ENCODE measurements at places on chromosomes 5 and 9. TPM values are rescaled to one million over a fixed set of nuclear protein-coding genes. Genes with fewer than 3 reads are reported as not detected.

FOXD4L5 gene
- total RNA-seq: under 0.01 TPM

RNF183 gene
- total RNA-seq: not detected

SEMA5A gene
- total RNA-seq: 40.0 TPM

APBB3 gene
- total RNA-seq: 10.3 TPM

GDA gene
- not detected for total RNA-seq

SHOC1 gene
- total RNA-seq: not detected

C9orf50 gene
- total RNA-seq: not detected

LCNL1 gene
- total RNA-seq: not detected

PTGDS gene
- total RNA-seq: not detected

TAF9 gene
- 80.7 TPM for total RNA-seq

ADAMTS19 gene
- total RNA-seq: not detected

LRRC26 gene
- total RNA-seq: not detected

OR1J2 gene
- total RNA-seq: not detected

TRIP13 gene
- 11.3 TPM for total RNA-seq

CCL27 gene
- not detected for total RNA-seq

GMCL2 gene
- not detected for total RNA-seq
